Testis (tissue), 5 donors: ENCODE measurements at places on chromosomes 4 and X. TPM values are rescaled to one million over a fixed set of nuclear protein-coding genes. Genes with fewer than 3 reads are reported as not detected.
A peak's percentile ranks its signal among the peaks of the same experiment; 100 is the strongest.

GRCh38 chrX:1222531-1223241, 10.2 kb upstream of the CRLF2 start:
- no peak overlapping the region for H3K27ac ChIP-seq
- no peaks in the 10 kb centered on the region for H3K27me3 ChIP-seq
- H3K36me3 ChIP-seq: no peaks in the 10 kb centered on the region
- H3K4me3 ChIP-seq: no peak overlapping the region
- DNase-seq: no peak

DNA sequence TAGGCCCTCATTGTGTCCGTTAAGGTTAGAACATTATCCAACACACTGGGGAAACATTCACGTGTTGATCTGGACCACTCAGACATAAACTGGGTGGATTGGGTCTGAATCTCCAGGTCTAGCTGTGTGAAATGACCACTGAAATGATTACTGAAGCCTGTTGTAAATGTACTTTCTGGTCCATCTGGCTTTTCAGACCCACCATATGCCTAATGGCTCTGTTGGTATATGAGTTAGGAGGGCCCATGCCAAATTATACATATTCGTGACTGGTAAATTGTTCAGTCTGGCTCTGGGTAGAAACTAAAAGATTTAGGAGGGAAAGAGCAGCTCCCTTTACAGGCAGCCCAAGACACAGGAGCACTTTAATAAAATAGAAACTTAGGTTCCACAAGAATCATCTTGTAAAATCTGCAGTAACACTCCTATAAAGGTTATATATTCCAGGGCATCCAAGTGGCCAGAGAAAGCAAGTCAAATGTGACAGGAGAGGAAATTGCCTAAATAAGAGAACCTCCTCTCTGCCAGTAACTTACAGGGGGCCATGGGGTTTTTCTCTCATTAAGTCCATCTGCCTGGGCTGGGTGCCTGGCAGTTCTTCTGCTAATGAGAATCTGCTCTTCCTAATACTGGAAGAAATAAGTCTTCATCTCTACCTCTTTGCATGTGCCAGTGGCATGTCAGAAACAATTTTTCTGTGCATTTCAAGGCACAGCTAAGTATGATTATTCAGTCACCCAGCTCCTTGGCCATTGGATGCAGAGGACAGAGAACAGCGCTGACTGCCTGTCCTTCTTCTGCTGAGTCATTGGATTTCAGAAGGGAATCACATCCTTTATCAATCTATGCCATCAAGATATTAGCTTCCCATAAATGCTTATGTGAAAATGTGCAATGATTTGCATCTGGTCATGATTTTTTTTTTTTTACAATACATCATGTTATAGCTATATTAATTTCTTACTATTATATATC, 112.6 kb downstream of the GLRA2 start:
- H3K36me3 ChIP-seq: no peaks in the 10 kb centered on the region
- H3K4me3 ChIP-seq: no peak overlapping the region
- H3K27me3 ChIP-seq: no peaks in the 10 kb centered on the region

DNA sequence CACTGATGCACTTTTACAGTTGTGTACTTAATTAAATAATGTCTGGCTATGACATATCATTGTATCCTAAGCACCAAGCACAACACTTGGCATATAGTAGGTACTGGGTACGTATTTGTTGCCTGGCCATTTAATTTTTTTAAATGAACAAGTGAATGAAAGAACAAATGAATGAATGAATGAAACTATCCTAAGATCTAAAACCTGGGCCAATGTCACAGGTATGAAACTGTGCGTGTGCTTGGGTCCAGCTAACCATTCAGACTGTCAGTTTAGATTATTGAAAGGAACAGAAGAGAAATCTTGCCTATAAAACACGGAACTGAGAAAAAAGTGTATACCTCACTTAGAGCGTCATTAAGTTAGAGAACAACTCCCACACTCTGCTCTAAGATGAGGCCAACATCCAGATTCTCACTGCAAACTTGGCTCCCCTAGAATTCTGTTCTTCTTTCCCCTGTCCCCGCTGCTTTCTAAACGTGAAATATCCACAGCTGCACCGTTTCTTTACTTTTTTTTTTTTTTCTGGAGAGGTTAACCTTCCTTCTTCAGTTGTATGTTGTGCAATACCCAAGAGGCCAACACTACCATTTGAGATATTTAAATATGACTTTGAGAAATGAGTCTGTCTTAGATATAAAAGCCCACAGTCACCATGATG, 17.3 kb upstream of the SEL1L3 start:
- no peaks in the 10 kb centered on the region for H3K4me1 ChIP-seq
- H3K27me3 ChIP-seq: no peaks in the 10 kb centered on the region
- no peak overlapping the region for H3K4me3 ChIP-seq
- DNase-seq: no peak
- H3K36me3 ChIP-seq: no peaks in the 10 kb centered on the region

DNA sequence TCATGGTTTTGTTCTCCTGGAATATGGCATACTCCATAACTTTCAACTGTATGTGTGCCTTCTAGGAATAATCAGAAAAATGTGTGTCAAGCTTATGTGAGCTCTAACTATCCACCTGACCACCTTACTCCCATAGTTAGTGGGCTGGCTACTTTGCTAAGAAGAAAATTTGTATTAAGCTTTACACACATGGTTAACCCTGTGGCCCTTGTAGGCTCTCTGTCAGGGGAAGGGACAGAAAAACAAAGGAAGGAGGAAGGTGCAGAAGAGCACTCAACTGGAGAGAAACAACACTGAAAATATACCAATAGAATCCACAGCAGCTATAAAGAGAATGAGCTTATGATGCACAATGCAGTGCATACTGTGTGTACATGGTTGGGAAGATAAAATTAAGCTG, 84.6 kb downstream of the PPP3CA start:
- no peak for DNase-seq
- peaks cover 10% of the 10 kb centered on the region for H3K4me1 ChIP-seq
- no peak overlapping the region for H3K27ac ChIP-seq
- H3K27me3 ChIP-seq: no peaks in the 10 kb centered on the region

- no peak overlapping the region for H3K4me3 ChIP-seq
- no peak overlapping the region for H3K27ac ChIP-seq
- DNase-seq: no peak
- H3K27me3 ChIP-seq: no peaks in the 10 kb centered on the region
- no peaks in the 10 kb centered on the region for H3K36me3 ChIP-seq
- no peaks in the 10 kb centered on the region for H3K4me1 ChIP-seq
These were observed 287.5 kb downstream of the ACTRT1 start for GRCh38 chrX:127764674-127765073.

DNA sequence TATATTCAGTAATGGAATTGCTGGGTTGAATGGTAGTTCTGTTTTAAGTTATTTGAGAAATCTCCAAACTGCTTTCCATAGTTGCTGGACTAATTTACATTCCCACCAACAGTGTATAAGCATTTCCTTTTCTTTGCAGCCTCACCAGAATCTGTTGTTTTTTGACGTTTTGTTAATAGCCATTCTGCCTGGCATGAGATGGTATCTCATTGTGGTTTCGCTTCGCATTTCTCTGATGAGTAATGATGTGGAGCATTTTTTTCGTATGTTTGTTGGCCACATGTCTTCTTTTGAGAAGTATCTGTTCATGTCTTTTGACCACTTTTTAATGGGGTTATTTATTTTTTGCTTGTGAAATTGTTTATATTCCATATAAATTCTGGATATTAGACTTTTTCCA, 13.6 kb upstream of the MAGED4B start:
- no peaks in the 10 kb centered on the region for H3K27me3 ChIP-seq
- H3K4me1 ChIP-seq: no peaks in the 10 kb centered on the region
- no peak for DNase-seq
- no peak overlapping the region for H3K27ac ChIP-seq
- no peak overlapping the region for H3K4me3 ChIP-seq

GRCh38 chrX:40156470-40157227, 58.9 kb upstream of the BCOR start:
- DNase-seq: no peak
- no peak overlapping the region for H3K27ac ChIP-seq
- H3K4me3 ChIP-seq: no peak overlapping the region
- no peaks in the 10 kb centered on the region for H3K27me3 ChIP-seq
- peaks cover 4% of the 10 kb centered on the region for H3K4me1 ChIP-seq

DNA sequence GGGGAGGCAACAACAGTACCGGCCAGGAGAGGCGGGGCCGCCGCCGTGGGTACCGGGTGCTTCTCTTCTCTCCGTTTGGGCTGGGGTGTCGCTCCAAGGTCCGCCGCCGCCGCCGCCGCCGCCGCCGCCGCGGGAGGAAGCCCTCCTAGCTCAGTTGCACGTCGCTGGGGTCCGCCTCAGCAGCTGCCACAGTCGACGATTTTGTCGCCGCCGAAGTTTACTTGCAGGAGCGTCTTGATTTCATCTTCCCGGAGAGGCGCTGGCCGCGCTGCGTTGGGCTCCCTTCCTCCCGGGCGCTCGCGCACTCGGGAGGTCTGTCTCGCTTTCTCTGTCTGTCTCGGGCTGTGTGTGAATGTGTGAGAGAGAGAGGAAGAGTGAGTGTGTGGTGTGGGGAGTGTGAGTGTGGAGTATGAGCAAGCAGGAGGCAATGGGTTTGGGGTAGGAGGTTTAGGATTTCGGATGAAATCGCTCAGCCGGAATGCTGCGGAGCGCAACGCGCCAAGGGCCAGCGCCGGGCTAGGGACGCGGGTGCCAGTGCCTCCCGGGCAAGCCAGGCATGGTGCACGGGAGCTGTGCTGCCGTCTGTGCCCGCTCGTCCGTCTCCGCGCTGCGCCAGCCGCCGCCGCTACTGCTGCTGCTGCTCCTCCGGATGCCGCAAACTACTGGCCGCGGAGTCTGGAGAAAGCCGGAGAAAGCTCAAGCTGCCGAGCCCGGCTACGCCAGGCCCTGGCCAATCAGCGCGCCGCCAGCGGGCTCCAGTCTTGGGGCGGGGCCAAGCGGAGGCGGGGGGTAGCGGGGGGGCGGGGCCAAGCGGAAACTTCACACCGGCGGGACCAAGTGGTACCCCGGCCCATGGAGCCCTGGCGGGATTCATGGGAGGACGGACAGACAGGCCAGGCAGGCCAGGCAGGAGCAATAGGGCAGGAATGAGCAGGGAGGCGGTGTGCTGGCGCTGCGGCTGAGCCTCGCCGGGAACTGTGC, at the start of gene PCDH19:
Gene PCDH19 (minus strand): TSS at position 664 of the 981 bp plus-strand sequence. CDS start 1,676 bp downstream, outside the sequence.
- H3K27ac ChIP-seq: no peak within 1 kb of the TSS
- H3K4me3 ChIP-seq: peak within 1 kb of the TSS; percentile 50
- no peaks in the 10 kb centered on the region for H3K27me3 ChIP-seq
- H3K4me1 ChIP-seq: no peaks in the 10 kb centered on the region

- no peaks in the 10 kb centered on the region for H3K4me1 ChIP-seq
- H3K4me3 ChIP-seq: no peak overlapping the region
- no peaks in the 10 kb centered on the region for H3K36me3 ChIP-seq
These were observed 53.2 kb downstream of the FAM9B start for GRCh38 chrX:8980756-8981155.

DNA sequence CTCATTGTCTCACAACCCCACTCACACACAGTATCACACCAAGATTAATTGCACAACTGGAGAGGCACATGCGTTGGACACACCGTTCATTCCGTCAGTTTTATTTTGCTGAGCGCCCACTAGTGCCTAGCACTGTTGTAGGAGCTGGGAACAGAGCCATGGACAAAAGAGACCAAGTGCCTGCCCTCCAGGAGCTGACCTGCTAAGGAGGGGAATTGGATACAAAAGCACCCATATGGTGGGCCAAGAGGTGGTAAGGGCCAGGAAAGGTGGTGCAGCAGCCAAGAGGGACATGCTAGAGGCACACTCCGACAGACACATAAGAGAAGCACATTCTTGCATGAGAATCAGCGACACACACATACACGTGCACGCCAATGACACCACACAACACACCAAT, 705 bp upstream of the CRMP1 start:
- no peak overlapping the region for H3K27ac ChIP-seq
- peaks cover 5% of the 10 kb centered on the region for H3K4me1 ChIP-seq
- H3K27me3 ChIP-seq: no peaks in the 10 kb centered on the region
- DNase-seq: no peak

GRCh38 chr4:133402616-133403015, 253.5 kb downstream of the PCDH10 start:
- no peaks in the 10 kb centered on the region for H3K36me3 ChIP-seq
- H3K4me3 ChIP-seq: no peak overlapping the region
- no peaks in the 10 kb centered on the region for H3K4me1 ChIP-seq
- no peak for DNase-seq

GRCh38 chrX:41009850-41010846, 75.1 kb upstream of the USP9X start:
- H3K4me1 ChIP-seq: no peaks in the 10 kb centered on the region
- H3K27ac ChIP-seq: peak overlapping the region; percentile 88
- no peaks in the 10 kb centered on the region for H3K27me3 ChIP-seq
- H3K4me3 ChIP-seq: no peak overlapping the region
- peak; percentile 83 for DNase-seq
- H3K36me3 ChIP-seq: no peaks in the 10 kb centered on the region

- DNase-seq: peak; percentile 27
- peak within 1 kb of the TSS; percentile 24 for H3K4me3 ChIP-seq
- no peaks in the 10 kb centered on the region for H3K4me1 ChIP-seq
- H3K27ac ChIP-seq: no peak within 1 kb of the TSS
- H3K27me3 ChIP-seq: no peaks in the 10 kb centered on the region
These were observed at the start of gene NPFFR2 for GRCh38 chr4:72031868-72032608. Gene NPFFR2, plus strand, starts transcription at chr4:72032000. Its CDS starts 96,592 bp downstream, at chr4:72128592.

- peaks cover 7% of the 10 kb centered on the region for H3K4me1 ChIP-seq
- H3K27me3 ChIP-seq: no peaks in the 10 kb centered on the region
These were observed 45.7 kb downstream of the ACOX3 start for GRCh38 chr4:8394806-8395205.

- DNase-seq: no peak
- no peak overlapping the region for H3K27ac ChIP-seq
- H3K27me3 ChIP-seq: no peaks in the 10 kb centered on the region
- H3K4me1 ChIP-seq: no peaks in the 10 kb centered on the region
- H3K36me3 ChIP-seq: no peaks in the 10 kb centered on the region
These were observed 9.2 kb upstream of the SYNPO2 start for GRCh38 chr4:118879409-118879808.

DNA sequence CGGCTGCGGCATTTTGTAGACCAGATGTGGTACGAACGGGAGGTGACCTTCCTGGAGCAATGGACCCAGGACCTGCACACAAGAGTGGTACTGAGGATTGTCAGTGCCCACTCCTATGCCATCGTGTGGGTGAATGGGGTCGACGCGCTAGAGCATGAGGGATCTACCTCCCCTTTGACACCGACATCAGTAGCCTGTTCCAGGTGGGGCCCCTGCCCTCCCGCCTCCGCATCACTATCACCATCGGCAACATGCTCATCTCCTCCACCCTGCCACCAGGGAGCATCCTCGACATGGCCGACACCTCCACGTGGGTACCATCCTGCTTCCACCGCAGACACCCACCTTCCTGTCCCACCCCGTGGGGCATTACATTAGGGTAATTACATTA, 46.2 kb downstream of the SMARCA5 start:
- H3K4me1 ChIP-seq: peaks cover 7% of the 10 kb centered on the region
- no peaks in the 10 kb centered on the region for H3K36me3 ChIP-seq
- no peak for DNase-seq
- H3K27ac ChIP-seq: no peak overlapping the region
- H3K4me3 ChIP-seq: peak overlapping the region; percentile 58
- H3K27me3 ChIP-seq: no peaks in the 10 kb centered on the region

- H3K27ac ChIP-seq: no peak overlapping the region
- no peak overlapping the region for H3K4me3 ChIP-seq
- no peaks in the 10 kb centered on the region for H3K4me1 ChIP-seq
- H3K36me3 ChIP-seq: no peaks in the 10 kb centered on the region
- H3K27me3 ChIP-seq: no peaks in the 10 kb centered on the region
- no peak for DNase-seq
These were observed 644 bp downstream of the ERCC6L start for GRCh38 chrX:72238183-72238582.

Gene CDKL5
- 24.7 TPM for total RNA-seq

Gene TENT5D
- 3.5 TPM for total RNA-seq

Gene COX7B2
- total RNA-seq: 17.0 TPM

Gene TNMD
- not detected for total RNA-seq

Gene ZNF157
- 0.63 TPM for total RNA-seq

Gene HSFX3
- total RNA-seq: 8.7 TPM

Gene SRPX
- 11.3 TPM for total RNA-seq
